ENCODE measurements at places on chromosomes 13 and 19. TPM values are rescaled to one million over a fixed set of nuclear protein-coding genes. Genes with fewer than 3 reads are reported as not detected.

The SOX21 gene
- polyA plus RNA-seq, result 0.30 TPM

The CATSPERD gene
- polyA plus RNA-seq, result not detected

The THAP8 gene
- 9.3 TPM for polyA plus RNA-seq

The KRTDAP gene
- polyA plus RNA-seq, result not detected

The LYPD5 gene
- polyA plus RNA-seq, result 0.47 TPM

The LGALS7B gene
- polyA plus RNA-seq, result 1.4 TPM

The TUBB4A gene
- polyA plus RNA-seq, result 27.8 TPM

The ANKLE1 gene
- polyA plus RNA-seq, result 0.44 TPM

The SIGLEC14 gene
- polyA plus RNA-seq, result 0.79 TPM

The S1PR5 gene
- polyA plus RNA-seq, result 1.5 TPM

The BST2 gene
- polyA plus RNA-seq, result 102 TPM
